ENCODE measurements at places on chromosomes 2 and 18.

GRCh38 chr2:209629597-209629996 lies 142.0 kb upstream of the UNC80 start:
- DNase-seq: peak; percentile 18

GRCh38 chr2:67075056-67075455 lies 322.1 kb upstream of the ETAA1 start:
- no peak for DNase-seq

DNA sequence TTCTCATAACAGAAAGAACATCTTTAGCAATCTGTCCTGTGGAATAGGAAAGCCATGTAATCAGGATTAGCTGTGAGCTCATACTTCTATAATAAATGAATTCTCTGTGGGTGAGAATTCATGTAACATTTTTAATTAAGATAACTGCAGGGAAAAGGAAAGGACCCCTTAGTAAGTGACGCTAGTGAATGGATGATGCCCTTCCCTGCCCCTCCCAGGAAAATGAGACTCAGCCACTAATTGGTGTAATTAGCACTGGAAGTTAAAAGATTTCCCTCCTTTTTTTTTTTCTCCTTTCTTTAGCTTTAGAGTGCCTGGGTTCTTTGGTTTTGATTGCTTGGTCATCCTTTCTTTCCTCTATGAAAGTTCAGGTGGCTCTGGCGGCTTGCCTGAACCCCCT lies 90.3 kb downstream of the VWA3B start:
- DNase-seq: no peak

DNA sequence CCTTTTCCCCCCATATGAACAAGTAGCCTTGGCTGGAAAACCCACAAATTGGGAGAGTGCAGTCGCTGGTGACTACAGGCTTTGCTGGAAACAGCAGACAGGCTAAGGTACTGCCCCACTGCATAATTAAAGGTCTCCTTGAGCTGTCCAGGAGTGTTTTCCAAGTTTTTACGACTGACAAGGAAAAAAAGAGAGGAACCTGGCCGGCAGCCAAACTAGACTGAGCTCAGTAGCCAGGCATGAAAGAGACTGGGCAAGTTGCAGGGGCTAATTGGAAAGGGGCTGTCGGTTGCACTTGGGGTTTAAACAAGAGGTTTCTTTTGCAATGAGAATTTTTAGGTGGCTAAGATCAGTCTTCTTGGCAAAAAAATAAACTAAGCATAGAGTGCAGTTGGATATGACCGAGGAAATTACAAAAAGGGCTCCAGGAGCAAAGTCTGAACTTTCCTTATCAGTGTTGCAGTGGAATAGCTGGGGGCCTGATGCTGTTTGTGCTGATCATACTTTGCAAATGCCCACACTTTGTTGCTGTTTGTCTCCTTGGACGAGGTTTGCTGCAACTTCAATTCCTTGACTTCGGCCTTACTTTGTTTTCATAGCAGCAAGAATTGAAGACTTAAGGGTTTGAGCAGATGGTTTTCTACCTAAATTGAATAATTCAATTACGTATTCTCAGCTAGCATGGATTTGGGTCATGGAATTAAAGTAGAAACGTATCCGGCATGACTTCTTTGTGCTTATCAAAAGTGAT lies 2.1 kb downstream of the GULP1 start:
- DNase-seq: peak; percentile 91

DNA sequence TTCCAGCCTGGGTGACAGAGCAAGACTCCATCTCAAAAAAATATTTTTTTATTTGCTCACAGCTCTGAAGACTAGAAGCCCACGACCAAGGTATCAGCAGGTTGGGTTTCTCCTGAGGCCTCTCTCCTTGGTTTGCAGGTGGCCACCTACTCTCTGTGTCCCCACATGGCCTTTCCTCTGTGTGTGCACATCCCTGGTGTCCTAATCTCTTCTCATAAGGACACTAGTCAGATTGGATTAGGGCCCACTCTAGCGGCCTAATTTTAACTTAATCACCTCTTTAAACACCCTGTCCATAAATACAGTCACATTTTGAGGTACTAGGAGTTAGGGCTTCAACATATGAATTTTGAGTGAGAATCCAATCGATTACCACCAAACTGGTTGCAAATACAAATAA lies 2.0 kb upstream of the RAB3GAP1 start:
- no peak for DNase-seq
